ENCODE measurements at places on chromosomes 12 and 14. TPM values are rescaled to one million over a fixed set of nuclear protein-coding genes. Genes with fewer than 3 reads are reported as not detected.

- no peaks in the 10 kb centered on the region for H3K27me3 ChIP-seq
- H3K36me3 ChIP-seq = no peaks in the 10 kb centered on the region
- no peak overlapping the region for H3K27ac ChIP-seq
- no peak overlapping the region for H3K4me3 ChIP-seq
- DNase-seq = no peak
These were observed 65.1 kb upstream of the PRB2 start for GRCh38 chr12:11460343-11461023.

DNA sequence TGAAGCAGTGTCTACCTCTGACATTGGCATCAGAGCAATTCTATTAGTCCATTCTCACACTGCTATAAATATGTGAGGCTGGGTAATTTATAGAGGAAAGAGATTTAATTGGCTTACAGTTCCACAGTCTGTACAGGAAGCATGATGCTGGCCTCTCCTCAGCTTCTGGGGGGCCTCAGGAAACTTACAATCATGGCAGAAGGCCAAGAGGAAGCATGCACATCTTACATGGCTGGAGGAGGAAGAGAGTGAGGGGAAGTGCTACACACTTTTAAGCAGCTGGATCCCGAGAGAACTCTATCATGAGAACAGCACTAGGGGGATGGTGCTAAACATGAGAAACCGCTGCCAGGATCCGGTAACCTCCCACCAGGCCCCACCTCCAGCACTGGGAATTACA, 25.7 kb upstream of the SEL1L start:
- no peak overlapping the region for H3K27ac ChIP-seq
- H3K27me3 ChIP-seq = no peaks in the 10 kb centered on the region
- H3K4me3 ChIP-seq = no peak overlapping the region
- H3K36me3 ChIP-seq = no peaks in the 10 kb centered on the region
- DNase-seq = no peak

DNA sequence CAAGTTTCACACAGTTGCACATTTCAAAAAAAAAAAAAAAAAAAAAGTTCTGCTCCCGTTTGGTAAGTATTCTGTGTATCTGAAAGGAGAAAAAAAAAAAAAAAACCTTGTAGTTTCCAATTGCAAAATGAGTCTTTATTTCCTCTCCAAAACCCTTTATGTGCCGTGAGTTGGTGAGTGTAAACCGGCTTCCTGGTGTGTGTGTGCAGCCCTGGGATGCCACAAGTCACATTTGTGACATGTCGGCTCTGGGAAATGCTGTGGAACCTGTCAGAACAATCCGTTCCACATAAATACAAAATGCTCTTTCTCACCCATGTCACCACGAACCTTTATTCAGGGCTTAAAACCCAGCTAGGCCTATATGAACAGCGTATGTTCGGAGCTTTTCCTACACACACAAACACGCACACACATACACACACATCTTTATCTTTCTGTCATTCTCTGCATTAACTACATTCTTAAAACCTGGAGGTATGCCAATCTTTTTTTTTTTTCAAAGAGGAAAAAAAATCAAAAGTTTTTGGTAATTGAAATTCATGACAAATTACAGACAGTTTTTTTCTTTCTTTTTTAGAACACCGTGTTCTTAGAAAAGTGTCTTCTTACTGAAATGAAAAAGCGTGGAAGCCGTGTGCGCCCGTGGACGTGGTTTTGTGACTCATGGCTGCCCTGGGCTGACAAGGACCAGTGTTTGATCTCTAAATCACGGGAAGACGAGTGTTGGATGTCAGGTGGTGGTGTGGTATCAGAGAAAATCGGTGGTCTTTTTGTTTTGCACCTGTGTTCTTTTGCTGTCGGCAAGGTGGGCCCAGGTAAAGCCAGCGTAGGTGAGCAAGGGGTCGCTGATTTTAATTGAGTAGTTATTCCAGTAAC, 612.0 kb downstream of the VRK1 start:
- peak; percentile 35 for DNase-seq
- peaks cover 40% of the 10 kb centered on the region for H3K4me1 ChIP-seq
- H3K36me3 ChIP-seq = no peaks in the 10 kb centered on the region
- peak overlapping the region; percentile 6 for H3K4me3 ChIP-seq
- no peaks in the 10 kb centered on the region for H3K27me3 ChIP-seq
- peak overlapping the region; percentile 1 for H3K27ac ChIP-seq

DNA sequence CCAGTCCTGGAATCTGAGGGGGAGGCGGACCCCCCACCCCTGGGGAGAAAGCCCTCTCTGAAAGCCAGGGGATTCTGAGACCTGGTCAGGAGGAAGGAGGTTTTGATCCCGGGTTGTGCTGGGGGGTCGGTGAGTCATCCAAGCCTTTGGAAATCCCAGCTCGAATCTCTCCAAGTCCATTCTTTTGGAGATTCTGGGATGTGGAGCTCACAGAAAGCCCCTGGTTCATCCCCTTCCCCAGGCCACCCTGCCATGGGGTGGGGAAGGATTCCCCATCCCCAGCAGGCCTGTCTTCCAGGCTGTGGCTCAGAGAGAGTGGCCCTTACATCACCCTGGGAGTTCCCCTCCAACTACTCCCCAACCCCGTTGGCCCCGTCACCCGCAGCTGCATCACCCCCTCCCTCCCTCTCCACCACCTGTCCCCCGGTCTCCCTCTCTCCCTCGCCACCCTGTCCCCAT, 14.3 kb downstream of the EXOC3L4 start:
- no peak overlapping the region for H3K27ac ChIP-seq
- no peaks in the 10 kb centered on the region for H3K36me3 ChIP-seq
- no peak for DNase-seq
- H3K4me3 ChIP-seq = no peak overlapping the region
- H3K4me1 ChIP-seq = peaks cover 13% of the 10 kb centered on the region

- no peak overlapping the region for H3K27ac ChIP-seq
- no peak for DNase-seq
- no peaks in the 10 kb centered on the region for H3K36me3 ChIP-seq
- no peaks in the 10 kb centered on the region for H3K4me1 ChIP-seq
These were observed 12.9 kb upstream of the OXA1L start for GRCh38 chr14:22753586-22753985.

The PTPRR gene
- total RNA-seq = not detected

The KCNC2 gene
- not detected for total RNA-seq

DNA sequence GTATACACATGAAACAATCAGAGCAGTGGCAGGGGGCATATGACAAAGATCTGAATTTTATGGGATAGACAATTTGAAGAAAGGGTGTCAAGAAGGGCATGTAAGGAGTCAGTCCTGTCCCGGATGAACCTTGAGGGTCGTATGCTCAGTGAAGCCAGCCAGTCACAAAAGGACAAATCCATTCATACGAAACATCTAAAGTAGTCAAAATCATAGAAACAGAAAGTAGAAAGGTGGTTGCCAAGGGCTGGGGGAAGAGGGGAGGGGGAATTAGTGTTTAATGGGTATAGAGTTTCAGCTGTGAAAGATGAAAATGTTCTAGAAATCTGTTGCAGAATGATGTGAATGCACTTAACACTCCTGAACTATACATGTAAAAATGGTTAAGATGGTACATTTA, 157.5 kb downstream of the TGFB3 start:
- no peaks in the 10 kb centered on the region for H3K4me1 ChIP-seq
- H3K36me3 ChIP-seq = peaks cover 16% of the 10 kb centered on the region
- no peak overlapping the region for H3K27ac ChIP-seq
- DNase-seq = no peak
- no peak overlapping the region for H3K4me3 ChIP-seq

The EMP1 gene
- total RNA-seq = 5.8 TPM

- no peak for DNase-seq
- no peaks in the 10 kb centered on the region for H3K36me3 ChIP-seq
These were observed 226.6 kb downstream of the ALG10B start for GRCh38 chr12:38543151-38543550.

GRCh38 chr14:70254476-70254961, 65.8 kb upstream of the SLC8A3 start:
- H3K36me3 ChIP-seq = no peaks in the 10 kb centered on the region
- H3K27me3 ChIP-seq = no peaks in the 10 kb centered on the region
- no peak overlapping the region for H3K27ac ChIP-seq
- no peak overlapping the region for H3K4me3 ChIP-seq

DNA sequence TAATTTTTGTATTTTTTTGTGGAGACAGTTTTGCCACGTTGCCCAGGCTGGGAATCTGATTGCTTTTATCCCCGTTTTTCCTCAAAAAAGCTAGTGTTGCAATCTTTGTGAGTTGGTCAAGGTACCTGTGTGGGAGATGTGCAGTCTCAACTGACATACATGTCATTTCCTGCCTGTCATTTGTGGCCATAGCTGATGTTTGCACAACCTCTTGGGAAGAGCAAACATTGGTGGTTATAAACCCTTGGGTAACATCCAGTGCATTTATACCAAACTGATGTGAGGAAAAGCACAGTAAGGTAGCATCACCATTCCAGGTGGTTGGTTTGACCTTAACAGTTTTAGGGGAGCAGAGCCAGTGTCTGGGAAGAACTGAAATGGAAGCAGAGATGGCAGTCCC, 54.7 kb downstream of the ATG14 start:
- H3K4me1 ChIP-seq = peaks cover 28% of the 10 kb centered on the region
- no peaks in the 10 kb centered on the region for H3K27me3 ChIP-seq

GRCh38 chr12:130746546-130746945, 30.4 kb upstream of the RIMBP2 start:
- peaks cover 4% of the 10 kb centered on the region for H3K4me1 ChIP-seq
- no peaks in the 10 kb centered on the region for H3K27me3 ChIP-seq
- no peaks in the 10 kb centered on the region for H3K36me3 ChIP-seq
- DNase-seq = no peak

- H3K27me3 ChIP-seq = no peaks in the 10 kb centered on the region
- H3K36me3 ChIP-seq = no peaks in the 10 kb centered on the region
- no peak for DNase-seq
- H3K27ac ChIP-seq = no peak overlapping the region
- no peak overlapping the region for H3K4me3 ChIP-seq
These were observed 56.2 kb upstream of the NID2 start for GRCh38 chr14:52124791-52125684.

DNA sequence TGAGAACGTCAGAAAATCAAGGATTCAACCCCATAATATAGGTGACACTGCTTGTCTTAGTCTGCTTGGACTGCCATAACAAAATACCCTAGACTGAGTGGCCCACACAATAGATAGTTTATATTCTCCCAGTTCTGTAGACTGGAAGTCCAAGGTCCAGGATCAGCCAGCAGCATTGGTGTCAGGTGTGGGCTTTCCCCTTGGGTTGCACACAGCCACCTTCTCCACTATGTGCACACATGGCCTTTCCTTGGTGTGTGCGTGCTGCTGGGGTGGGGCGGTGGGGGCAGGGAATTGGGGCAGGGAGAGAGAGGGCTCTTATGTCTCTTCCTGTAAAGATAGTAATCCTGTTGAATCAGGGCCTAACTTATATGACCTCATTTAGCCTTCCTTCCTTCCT, 106.4 kb downstream of the SLC25A47 start:
- no peak for DNase-seq
- H3K27ac ChIP-seq = no peak overlapping the region
- H3K4me1 ChIP-seq = peaks cover 9% of the 10 kb centered on the region

GRCh38 chr12:116980083-116980482, 69.3 kb downstream of the FBXW8 start:
- no peaks in the 10 kb centered on the region for H3K4me1 ChIP-seq
- no peak for DNase-seq
- H3K36me3 ChIP-seq = no peaks in the 10 kb centered on the region

- H3K4me1 ChIP-seq = peaks cover 54% of the 10 kb centered on the region
- H3K4me3 ChIP-seq = no peak overlapping the region
These were observed 80.1 kb downstream of the CHST11 start for GRCh38 chr12:104536841-104537240.

The TCP11L2 gene
- 186 TPM for total RNA-seq

GRCh38 chr12:20350026-20350425, 18.3 kb upstream of the PDE3A start:
- no peaks in the 10 kb centered on the region for H3K36me3 ChIP-seq
- H3K4me1 ChIP-seq = no peaks in the 10 kb centered on the region
- no peak overlapping the region for H3K27ac ChIP-seq
